ENCODE measurements at places on chromosomes 4 and X. TPM values are rescaled to one million over a fixed set of nuclear protein-coding genes. Genes with fewer than 3 reads are reported as not detected.

DNA sequence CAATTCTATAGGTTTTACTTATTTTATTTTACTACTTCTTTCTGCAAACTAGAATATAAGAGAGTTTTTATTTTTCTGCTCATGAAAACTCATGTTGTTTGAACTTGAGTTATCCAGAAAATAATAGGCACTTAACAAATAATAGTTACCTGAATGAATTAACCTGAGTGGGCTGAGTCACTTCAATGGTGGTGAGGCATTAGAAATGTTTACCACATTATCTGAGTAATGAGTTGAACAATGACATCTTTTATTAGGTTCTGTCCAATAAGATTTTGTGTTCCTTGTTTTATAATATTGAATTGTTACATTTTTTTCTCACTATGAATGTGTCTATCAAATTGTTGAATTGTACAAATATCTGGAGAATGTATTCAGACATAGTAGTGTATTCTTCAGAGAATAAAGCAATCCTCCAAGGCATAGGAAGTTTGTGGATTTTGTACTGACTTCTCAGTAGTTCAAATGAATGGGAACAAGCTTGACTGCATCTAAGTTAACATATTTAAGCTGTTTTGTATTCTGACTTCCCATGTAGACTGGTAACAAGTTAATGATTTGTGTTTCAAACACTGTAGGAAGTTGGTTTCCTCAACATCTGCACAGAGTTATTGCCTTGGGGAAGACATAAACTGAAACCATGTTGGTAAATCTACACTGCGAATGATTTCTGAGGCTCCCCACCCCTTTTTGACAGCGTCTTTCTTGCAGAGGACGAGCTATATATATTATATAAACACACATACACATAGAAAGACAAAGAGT lies 1808.9 kb upstream of the TENM3 start:
- peak; percentile 4 for DNase-seq

- no peak for DNase-seq
Measured at GRCh38 chrX:134554291-134554690, 94.3 kb downstream of the HPRT1 start.

- DNase-seq: peak; percentile 96
Measured at GRCh38 chrX:136353526-136354093, 52.8 kb downstream of the ADGRG4 start.

DNA sequence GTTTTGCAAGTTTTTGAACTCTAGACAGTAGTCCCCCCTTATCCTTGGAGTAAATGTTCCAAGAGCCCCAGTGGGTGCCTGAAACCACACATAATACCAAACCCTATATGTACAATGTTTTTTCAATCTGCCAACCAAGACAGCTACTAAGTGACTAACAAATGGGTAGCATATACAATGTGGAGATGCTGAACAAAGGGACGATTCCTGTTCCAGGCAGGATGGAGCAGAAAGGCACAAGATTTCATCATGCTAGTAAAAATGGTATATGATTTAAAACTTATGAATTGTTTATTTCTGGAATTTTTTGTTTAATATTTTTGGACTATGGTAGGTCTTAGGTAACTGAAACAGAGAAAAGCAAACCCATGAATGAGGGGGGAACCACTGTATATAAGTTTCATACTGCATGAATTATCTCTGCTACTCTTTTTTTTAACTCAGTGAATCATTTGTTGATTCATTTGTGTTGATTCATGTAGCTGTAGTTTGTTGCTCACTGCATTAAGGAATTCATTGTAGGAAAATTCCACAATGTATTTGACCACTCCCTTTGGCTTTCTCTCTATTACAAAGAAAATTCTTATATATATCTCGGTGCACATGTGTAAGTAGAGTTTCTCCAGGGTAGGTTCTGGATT lies 21.9 kb upstream of the ANXA3 start:
- peak; percentile 95 for DNase-seq

DNA sequence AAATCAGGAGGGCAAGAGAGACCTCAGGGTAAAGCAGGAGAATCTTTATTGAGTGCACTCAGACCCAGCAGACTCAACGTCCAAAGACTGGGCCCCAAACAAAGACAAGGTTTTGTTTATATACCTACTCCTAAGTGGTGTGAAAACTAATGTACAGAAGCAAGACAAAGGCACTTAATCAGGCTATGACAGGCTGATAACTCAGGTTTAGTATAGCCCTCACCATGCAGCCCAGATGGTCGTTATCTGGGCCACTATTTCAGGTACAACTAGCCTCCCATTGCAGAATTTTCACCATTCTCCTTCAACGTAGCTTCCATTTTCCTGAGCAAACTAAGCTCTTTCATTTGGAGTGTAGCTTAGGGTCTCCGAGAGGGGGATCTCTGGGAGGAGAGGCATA lies 36.9 kb downstream of the SULT1E1 start:
- no peak for DNase-seq

- DNase-seq: no peak
Measured at GRCh38 chr4:76207549-76207948, 6.1 kb downstream of the SCARB2 start.

DNA sequence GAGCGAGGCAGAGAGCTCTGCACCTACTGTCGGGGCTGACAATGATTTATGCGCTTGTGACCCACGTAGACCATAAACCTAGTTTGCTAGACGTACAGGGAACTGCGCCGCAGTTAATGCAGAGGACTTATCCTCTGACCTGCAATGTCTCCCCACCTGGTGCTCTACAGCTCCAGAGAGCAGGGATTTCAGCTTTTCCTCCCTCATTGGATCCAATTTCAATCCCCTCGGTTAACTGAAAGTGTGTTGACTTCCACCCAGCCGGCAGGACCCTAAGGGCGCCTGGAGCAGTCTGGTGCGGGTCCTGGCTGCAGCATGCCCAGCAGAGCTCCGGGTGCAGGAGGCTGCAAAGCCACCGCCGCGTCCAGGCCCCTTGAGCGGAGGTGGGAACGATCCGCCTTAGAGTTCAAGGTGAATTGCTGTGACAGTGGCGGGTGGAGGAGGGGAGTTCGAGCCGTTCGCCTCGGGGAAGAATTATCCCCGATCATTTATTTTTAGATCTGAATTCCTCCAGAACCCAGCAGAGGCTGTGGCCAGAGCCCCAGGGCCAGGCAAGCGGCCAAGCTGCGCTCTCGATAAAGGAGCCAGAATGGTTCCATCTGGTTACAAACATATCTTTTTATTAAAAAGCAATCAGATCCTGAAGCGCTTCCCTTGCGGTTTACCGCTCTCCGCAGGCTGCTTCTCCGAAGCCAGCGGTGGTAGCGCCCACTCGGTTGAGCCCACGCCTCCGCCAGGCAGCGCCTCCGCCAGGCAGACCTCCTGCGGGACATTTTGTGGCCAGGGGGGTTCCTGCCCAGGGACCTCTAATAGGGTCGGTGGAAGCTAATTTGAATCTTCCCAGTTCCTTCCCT lies 66.0 kb downstream of the FBXO8 start:
- DNase-seq: no peak

- no peak for DNase-seq
Measured at GRCh38 chr4:1381181-1381621, 25.0 kb downstream of the NKX1-1 start.

DNA sequence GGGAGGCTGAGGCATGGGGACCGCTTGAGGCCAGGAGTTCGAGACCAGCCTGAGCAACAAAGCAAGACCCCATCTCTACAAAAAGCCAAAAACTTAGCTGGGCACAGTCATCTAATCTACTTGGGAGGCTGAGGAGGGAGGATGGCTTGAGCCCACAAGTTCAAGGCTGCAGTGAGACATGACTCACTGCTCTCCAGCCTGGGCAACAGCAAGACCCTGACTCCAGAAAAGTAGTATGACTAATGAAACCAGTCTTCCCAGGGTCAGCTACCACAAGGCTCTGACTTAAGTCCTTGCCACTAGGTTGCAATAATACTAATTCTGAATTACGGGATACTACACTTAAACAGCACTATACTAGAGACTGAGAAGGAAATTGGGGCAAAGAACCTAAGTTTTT lies 33.1 kb downstream of the ERVMER34-1 start:
- DNase-seq: peak; percentile 63

GRCh38 chrX:68920561-68920960 lies 91.7 kb downstream of the EFNB1 start:
- no peak for DNase-seq

DNA sequence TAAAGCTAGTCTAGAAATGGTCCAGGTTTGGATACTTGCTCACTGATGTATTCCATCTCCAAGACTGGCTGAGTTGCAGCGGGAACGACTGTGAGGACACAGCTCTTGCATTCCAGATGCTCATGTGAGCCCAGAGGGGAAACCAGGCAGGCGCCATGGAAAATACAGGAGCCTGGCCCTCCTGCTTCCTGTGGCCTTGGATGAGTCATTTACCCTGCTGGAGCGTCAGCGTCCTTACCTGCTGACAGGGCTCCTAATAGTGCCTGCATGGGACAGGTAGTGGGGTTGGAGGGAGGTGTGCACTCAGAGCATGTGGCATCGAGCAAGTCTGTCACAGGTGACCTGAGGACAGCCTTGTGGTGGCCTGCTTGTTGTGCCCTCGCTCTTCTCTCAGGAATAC lies 69.4 kb downstream of the NSG1 start:
- peak; percentile 48 for DNase-seq

DNA sequence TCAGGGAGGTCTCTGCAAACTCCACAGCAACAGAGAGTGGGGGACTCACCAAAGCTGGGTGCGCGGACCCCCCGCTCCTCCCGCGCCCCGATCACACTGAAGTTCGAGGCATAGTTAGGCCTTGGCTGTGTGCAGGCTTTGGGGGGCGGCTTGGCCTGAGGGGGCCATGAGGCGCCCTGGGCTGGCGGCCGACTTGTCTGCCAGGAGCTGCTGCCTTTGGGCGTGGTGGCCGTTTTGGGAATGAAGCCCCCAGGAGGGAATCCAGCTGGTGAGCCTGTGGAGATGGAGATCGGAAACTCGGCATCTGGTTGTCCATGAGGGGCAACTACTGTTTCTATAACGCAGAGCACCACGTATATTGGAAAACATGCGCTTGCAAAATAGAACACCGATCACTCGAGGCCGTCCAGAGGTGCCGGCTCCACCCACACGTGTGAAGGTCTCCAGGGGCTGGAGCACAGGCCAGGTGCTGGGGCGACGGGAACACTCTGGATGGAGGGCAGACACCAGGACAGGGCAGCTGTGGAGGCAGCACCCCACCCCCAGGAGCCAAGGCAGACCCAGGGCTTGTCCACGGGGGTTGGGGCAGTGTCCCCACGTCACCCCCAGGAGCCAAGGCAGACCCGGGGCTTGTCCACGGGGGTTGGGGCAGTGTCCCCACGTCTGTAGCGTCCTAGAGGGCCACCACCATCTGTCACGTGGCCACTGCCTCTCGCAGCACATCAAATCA lies 25.9 kb upstream of the CPLX1 start:
- no peak for DNase-seq

DNA sequence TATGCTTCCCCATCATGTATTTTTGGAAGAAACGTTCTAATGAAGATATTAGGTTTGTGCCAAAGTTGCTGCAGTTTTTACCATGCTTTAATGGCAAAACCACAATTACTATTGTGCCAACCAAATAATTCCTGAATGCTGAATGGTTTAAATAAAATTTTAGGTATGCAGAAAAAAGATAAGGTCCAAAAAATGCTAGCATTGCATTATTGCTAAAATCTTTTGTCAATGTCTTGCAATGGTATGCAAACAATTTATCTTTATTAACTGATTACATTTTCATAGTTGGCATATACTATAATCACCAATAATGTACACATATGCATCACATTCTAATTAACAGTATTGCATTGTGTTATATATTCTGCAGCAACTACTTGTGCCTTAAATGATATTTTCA lies 1657.4 kb upstream of the IGFBP7 start:
- DNase-seq: no peak

- DNase-seq: peak; percentile 41
Measured at GRCh38 chr4:6548201-6548881, 26.6 kb upstream of the MAN2B2 start.

DNA sequence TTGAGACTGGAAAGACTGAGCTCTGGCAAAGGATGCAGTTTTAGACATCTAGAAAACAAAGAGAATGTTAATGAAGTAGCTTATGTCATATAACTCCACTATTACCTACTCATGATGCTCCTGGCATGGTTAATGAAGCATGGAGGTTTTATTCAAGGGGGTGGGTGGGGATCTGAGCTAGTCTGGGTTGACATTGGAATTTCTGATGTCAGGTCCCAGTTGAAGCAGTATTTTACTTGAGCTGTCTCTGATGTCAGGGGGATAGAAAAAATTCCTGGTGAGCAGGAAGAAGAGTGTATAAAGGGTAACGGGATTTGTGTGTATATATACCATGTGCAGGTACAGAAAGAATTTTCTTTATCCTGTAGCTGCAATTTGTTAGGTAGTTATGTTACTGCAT lies 102.0 kb downstream of the ELOVL6 start:
- no peak for DNase-seq

- DNase-seq: peak; percentile 83
Measured at GRCh38 chr4:124290678-124291077, 421.9 kb downstream of the ANKRD50 start.

- DNase-seq: no peak
Measured at GRCh38 chr4:40720916-40721315, 28.8 kb upstream of the NSUN7 start.

DNA sequence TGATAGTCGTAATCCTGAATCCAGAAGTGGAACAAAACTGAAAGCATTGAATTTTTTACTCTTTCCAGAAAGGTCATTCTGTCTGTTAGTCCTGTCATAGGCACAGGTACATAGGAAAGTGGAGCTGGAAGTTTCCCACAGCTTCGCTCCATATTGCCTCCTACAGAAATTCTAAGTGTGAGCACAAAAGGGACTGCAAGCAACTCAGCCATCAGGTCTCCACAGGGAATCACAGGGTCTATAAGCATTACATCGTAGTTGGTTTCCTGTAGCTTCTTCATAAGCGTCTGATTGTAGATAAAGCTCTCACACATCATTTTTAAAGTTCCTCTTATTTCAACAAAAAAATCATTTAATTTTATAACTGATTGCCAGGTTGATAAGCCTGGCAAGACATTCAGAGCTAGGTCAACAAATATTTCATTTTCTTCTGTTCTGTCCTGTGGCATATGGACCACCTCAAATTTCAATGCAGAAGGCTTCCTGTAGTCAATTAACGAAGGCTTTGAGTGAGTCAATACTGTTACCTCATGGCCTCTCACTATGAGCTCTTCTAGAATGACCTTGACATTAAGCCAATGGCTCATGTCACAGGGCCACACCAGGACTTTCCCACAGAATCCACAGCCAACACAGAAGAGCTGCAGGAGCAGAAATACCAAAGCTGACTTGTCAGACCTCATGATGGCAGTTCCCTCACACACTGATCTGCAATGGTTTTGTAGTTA lies at the start of gene UGT2A3:
Gene UGT2A3, minus strand, starts transcription at position 727 of the 728 bp plus-strand sequence. Its CDS starts 44 bp downstream, at position 683.
- DNase-seq: no peak

The TAPT1 gene
- 15.0 TPM for total RNA-seq

The GPR34 gene
- not detected for total RNA-seq

The HSFX3 gene
- not detected for total RNA-seq

The ATP1B4 gene
- total RNA-seq: not detected

The TREX2 gene
- 5.5 TPM for total RNA-seq

All from bronchial epithelial cell (primary cell).